Fibroblast of lung (primary cell): ENCODE measurements at places on chromosomes 6 and 20. TPM values are rescaled to one million over a fixed set of nuclear protein-coding genes. Genes with fewer than 3 reads are reported as not detected.

DNA sequence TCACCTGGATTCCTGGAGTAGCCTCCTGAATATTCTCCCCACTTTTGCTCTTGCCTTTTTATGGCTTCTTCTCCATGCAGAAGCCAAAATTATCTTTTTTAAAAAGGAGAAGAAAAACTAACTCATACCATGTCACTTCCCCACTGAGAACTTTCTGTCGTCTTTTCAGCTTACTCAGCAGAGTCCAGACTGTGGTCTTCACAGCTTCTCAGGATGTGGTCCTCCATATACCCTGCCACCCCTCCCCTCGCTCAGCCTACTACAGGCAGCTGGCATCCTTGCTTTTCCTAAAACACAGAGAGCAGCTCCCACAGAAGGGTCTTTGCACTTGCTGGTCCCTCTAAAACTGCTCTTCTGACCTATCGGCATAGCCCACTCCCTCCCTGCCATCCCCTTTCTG, 89.4 kb upstream of the ISM1 start:
- no peak for DNase-seq

DNA sequence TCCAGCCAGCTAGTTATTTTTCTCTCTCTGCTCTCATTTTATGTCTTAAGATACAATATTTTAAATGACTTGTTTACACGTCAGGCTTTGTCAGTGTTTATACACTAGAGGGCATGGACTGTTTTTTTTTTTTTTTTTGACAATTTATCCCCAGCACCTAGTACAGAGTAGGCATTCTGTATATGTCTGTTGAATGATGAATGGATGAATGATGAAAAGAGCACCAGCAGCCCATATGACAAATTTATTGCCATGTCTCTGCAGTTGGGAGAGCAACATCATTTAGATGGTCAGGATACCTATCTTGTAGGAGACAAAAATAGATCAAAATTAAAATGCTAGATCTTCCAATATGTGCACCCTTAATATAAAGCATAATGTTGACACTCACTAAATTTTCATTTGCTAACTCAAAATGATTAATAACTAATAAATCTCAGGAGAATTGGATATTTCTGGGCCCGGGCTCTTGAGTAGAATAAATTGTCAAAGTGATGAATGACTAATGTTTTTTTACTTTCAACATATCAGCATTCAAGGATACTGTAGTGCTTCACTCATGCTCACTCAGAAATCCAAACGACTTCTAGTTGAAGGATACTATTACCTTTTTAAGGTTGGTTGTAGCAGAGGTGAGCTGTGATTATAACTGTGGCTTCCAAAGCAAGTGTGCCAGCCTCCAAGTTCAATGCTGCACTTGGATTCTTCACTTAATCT, 200.0 kb downstream of the PHACTR1 start:
- no peak for DNase-seq

Gene MCCD1
- not detected in 2 replicates for total RNA-seq

DNA sequence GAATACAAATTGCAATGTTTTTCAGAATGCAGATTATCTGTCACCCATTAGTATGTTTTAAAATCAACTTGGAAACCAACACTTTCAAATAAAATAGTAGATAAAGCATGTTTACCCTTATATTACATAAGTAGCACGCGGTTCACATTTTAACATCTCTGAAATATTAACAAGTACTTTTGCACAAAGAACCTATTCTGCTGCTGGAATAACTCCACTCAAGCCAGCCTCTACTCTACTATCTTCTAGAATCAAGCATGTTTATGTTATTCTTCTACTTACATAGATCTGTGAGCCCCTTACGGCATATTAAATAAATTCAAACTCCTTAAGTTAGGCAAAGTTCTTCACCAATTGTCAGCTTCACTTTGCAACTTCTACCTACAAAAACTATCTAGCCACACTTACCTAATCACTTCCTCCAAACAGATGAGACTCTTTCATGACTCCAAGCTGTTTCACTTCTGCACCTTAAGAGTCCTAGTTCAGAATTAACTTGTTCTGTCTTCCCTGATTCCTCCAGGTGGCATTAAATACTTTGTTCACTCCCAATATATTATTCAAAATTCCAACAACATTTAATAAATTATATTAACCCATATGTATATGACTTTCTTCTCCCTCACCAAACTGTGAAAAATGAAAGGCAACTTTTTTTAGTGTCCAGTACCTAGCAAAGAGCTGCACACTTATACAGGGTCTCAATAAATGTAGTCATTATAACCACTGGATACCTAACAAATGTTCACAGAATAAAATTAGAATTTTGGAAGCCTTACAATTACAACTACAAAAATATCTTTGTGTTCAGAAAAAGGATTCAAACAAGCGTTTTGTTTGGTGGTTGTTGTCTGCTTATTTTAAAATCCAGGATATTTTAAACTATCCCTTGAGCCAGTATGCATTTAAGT, 12.1 kb downstream of the CEP85L start:
- DNase-seq = no peak

Gene ADA
- 5.4 and 6.9 TPM in 2 replicates for total RNA-seq

Gene ZBTB46
- 2.8 and 4.5 TPM in 2 replicates for total RNA-seq

Gene NKAIN4
- not detected in 2 replicates for total RNA-seq

- peak; percentile 29 for DNase-seq
These were observed 45.1 kb upstream of the SLC22A23 start for GRCh38 chr6:3501826-3502500.
